NCI-H748 treated with DMSO at 0.1 percent for 48 hours (cell line): ENCODE measurements at places on chromosomes 12 and 14.

GRCh38 chr12:113512568-113512967 lies 40.9 kb upstream of the LHX5 start:
- no peak for DNase-seq

- DNase-seq, result no peak
These were observed 45.7 kb downstream of the CORO1C start for GRCh38 chr12:108685469-108686260.

- no peak for DNase-seq
These were observed 40.0 kb upstream of the DAAM1 start for GRCh38 chr14:59148334-59148900.

DNA sequence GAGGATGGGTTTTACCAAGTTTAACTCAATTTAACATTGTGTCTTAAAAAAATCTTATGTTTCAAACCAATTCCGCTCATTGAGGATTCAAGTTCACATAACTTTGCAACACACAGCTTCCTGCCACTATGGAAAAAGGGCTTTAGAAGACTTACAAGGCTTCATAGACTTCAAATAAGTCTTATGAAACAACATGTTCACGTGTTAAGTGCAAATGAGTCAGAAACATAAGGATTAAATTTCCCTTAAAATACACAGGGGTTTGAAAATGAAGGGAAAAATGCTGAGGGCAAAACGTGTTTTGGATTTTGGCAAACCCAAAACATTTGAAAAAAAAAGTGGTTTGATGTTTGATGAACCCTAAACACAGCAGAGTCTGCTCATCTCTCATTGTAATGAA lies 364.8 kb downstream of the BMP4 start:
- DNase-seq, result no peak

- no peak for DNase-seq
These were observed 22.6 kb downstream of the WSCD2 start for GRCh38 chr12:108151533-108152169.

GRCh38 chr14:91173221-91173670 lies 59.4 kb downstream of the DGLUCY start:
- peak; percentile 54 for DNase-seq

- DNase-seq, result no peak
These were observed 30.7 kb downstream of the AP5M1 start for GRCh38 chr14:57299511-57299910.

- DNase-seq, result no peak
These were observed 48.8 kb upstream of the SEL1L start for GRCh38 chr14:81582420-81582819.

GRCh38 chr14:39342768-39343167 lies 89.5 kb downstream of the FBXO33 start:
- DNase-seq, result no peak

- no peak for DNase-seq
These were observed 38.9 kb downstream of the PRORP start for GRCh38 chr14:35161231-35161630.

DNA sequence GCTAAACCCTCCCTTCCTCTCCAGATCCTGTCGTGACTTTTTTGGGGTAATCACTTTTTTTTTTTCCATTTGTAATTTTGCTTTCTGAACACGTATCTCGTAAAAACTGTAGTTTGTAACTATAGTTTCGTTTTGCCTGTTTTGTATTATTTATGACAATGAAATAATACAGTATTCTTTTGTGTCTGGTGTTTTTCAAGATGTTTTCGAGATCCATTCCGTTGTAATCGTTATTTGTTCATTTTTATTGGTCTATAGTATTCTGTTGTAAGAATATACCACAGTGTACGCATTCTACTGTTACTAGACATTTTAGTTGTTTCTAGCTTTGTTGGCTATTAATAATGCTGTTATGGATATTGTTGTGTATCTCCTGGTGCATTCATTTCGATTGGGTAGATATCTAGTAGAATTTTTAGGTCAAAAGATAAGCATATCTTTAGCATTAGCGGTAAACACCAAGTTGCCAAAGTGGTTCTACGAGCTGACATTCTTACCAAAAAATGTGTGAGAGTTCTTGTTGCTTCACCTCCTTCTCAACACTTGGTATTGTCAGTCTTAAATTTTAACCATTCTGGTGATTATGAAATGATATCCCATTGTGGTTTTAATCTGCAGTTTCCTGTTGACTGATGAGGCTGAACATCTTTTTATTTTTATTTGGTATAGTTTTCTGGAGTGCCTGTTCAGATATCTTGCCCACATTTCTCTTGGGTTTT lies 92.3 kb upstream of the EVL start:
- DNase-seq, result peak; percentile 15

GRCh38 chr12:58487678-58488161 lies 432.6 kb downstream of the LRIG3 start:
- DNase-seq, result no peak

- DNase-seq, result no peak
These were observed 34.4 kb upstream of the CIPC start for GRCh38 chr14:77063571-77064171.

GRCh38 chr12:124861492-124861891 lies 2.2 kb downstream of the SCARB1 start:
- no peak for DNase-seq
